ENCODE measurements at places on chromosomes 16 and 17. TPM values are rescaled to one million over a fixed set of nuclear protein-coding genes. Genes with fewer than 3 reads are reported as not detected.
A peak's percentile ranks its signal among the peaks of the same experiment; 100 is the strongest.

Gene ZNF594
- total RNA-seq: 1.8 TPM

Gene MSLN
- 2.8 TPM for total RNA-seq

Gene CA5A
- total RNA-seq: not detected

Gene CSF3
- 0.64 TPM for total RNA-seq

Gene BCL6B
- 3.7 TPM for total RNA-seq

Gene ASGR1
- 1.00 TPM for total RNA-seq

Gene FOXJ1
- total RNA-seq: not detected

Gene TP53TG3
- total RNA-seq: not detected

Gene LGALS9B
- 14.3 TPM for total RNA-seq

Gene ZNF423
- total RNA-seq: 0.72 TPM

Gene KRT31
- total RNA-seq: 4.4 TPM

DNA sequence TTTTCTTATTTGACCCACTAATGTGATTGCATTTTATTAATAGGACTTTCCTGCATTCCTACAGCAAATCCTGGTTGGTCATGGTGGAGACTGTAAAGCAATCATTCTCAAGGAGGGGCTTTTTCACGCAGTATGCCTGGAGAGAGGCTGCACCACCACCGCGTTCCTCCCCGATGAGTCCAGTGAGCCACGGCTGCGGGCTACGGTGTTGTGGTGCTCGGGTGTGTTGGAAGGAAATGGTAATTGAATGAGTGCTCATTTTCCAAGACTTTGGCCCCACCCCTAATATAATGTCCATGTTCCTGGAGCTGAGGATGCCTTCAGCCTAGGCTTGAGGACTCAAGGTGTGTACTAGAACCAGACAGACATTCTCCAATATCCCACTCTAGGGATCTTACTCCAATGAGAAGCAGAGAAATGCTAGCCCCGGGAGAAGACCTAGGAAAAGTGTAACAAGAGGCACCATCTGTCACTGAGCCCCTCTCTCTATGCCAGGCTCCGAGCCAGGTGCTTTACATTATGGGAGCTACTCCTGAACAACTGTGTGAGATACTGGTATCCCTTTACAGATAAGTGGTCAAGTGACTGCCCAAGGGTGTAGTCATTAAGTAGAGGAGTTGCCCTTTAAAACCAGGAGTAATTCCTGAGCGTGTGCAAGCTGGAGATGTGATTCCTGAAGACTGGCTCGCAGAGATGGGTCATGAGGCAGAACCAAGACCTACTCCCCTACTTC is 39.4 kb downstream of the HEATR6 start:
- ATAC-seq: no peak

GRCh38 chr17:79984877-79985276 is 50.8 kb downstream of the TBC1D16 start:
- ATAC-seq: no peak

DNA sequence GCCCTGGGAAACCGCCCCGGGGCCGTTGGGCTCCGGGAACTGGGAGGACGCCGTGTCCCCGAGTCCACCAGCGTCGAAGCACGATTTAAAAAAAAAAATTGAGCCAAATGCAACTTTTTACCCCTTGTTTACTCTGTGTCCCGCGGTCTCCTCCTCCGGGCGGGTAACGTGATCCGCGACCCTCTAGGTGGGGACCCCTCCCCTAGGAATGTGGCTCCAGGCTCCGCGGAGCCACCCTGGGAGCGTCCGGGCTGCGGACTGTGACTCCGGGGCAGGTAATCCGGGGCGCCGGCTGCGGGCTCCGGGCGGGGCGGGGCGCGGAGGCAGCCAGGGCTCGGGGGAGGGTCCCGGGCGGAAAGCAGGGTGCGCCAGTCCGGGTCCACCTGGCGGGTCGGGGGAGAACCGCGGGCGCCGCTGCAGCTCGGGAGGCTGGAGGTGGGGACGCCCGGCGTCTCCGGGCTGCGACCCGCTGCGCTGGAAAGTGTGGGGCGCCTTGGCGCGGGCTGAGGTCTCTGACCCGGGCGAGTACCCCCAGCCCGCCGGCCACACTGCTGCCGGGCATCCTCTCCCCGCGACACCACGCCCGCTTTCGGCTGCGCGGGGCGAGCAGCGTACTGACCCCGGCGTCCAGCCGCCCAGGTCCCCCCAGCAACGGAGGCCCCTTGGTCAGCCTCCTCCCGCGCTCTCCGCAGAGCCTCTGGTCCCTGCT is 852 bp upstream of the HELZ start:
- peak; percentile 42 for ATAC-seq

GRCh38 chr17:44348234-44348987 is 3.3 kb downstream of the GRN start:
- peak; percentile 58 for ATAC-seq

DNA sequence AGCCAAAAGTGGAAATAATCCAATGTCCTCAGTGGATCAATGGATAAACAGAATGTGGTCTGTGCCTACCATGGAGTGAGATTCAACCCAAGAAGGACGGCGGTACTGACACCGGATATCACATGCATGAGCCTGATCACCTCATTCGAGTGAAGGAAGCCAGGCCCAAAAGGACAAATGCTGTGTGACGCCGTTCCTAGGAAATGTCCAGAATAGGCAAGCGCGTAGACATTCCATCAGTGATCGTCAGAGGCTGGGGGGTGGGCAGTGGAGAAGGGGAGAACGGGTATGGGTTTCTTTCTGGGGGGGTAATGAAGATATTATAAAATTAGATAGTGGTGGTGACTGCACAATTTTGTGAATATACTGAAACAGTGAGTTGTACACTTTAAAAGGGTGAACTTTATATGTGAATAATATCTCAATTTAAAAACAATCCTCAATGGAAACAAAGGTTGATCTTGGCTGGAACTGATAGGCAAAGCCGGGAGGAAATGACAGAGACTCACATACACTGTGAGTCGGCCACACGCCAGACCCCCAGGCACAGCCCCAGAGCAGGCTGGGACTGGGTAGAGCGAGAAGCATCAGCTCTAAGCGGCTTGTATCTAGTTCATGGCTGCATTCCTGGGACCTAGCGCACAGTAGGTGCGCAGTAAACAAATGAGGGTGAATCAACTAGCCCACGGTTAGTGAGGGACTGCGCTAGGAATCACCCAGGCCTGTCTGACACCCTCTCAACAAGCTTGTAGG is 3.5 kb downstream of the DBNDD1 start:
- ATAC-seq: no peak

- ATAC-seq: no peak
Measured at GRCh38 chr17:77596491-77597417, 361.7 kb upstream of the TNRC6C start.

DNA sequence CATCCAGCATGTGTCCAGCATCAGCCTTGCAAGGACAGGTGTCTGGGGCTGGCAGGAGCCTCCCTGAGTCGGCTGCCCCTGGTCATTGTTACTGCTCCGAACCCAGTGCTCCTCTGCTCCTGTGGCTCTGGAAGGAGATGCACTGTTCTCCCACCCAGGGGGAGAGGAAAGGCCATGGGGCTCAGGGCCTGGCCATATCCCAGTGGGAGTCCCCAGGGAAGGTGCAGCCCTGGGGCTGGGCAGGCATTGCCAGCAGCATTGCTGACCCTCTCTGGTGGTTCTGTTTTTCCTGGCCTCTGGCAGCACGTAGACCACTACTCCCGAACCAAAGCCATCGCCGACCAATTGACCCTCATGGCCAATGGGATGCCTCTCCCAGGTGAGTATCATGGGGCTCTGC is 9.6 kb downstream of the SDR42E2 start:
- ATAC-seq: no peak

DNA sequence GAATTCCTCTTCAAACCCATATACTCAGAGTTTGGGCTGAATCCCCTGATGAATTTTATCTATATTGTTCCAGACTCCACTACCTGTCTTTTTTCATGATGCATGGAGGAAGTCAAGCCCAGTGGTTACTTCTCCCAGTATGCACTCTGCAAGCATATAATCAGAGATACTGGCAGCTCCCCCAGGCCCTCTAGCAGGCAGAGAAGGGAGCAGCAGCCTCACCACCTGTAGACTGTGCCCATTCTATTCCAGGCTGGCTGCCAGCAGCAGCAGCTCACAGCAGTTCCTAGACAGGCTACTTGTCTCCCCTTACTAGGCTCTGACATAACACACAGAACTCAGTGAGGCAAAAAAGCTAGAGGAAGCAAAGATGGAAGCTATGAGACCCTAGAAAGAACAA is 3.4 kb downstream of the MKS1 start:
- no peak for ATAC-seq

DNA sequence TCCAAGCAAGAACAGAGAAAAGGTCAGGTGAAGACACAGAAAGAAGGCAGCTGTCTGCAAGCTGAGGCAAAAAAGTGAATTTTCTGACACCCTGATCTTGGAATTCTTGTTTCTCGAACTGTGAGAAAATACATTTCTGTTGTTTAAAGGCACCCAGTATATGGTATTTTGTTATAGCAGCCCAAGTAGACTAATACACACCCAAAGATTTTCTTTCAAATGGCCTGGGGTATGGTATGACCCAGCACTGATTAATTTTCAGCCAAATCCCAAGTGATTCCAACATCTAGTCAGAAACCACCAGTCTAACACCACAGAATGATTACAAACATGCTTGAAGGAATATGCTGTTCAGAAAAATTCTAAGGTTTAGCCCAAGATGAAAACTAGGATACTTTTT is 36.8 kb downstream of the TRIM37 start:
- no peak for ATAC-seq

DNA sequence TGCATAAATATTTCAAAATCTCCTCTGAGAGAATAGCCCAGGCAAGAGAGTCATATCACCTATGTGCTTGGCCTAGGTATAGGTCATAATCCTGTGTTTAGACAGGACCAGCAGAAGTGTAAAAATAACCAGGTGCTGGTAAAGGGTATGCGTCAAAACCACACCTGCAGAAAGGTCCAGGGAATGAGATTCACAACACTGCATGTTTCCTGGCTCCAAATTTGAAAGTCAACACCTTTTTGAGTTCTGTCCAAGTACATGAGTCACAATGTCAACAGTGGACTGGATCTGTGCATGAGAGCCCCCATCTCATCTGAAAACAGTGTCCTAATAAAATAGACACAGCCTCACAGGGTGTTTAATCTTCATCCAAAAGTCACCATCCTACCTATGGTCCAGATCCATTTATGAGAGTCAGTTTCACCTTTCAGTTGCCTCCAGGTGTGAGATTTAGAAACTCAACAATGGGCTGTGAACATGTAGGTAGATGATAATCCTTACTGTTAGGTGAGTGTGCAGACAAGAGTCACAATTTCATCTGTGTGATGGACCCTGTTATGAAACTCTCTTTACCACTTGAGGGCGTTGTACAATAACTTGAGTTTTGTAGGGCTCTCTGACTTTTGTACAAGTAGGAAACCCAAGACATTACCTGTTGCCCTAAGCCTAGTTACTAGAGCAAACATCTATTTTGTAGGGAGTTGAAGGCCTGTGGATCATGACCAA is 2100.7 kb downstream of the TP53TG3F start:
- no peak for ATAC-seq

DNA sequence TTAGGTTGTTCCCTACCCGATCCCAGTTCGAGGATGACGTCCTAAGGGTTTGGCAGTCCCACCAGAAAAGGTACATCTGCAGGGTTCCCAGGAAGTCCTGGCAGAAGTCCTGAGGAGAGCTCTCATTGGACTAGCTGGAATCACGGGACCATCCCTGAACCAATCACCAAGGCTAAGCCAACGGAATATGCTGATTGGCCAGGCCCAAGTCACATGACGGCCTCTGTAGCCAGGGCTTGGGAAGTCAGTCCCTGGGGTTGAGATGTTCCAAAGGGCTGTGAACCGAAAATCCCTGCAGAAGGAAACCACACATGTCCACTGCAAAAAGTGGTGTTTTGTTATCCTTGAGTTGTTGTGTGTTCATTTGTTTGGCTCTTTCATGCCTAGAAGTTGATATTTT is 68.2 kb upstream of the ZNF423 start:
- ATAC-seq: no peak

DNA sequence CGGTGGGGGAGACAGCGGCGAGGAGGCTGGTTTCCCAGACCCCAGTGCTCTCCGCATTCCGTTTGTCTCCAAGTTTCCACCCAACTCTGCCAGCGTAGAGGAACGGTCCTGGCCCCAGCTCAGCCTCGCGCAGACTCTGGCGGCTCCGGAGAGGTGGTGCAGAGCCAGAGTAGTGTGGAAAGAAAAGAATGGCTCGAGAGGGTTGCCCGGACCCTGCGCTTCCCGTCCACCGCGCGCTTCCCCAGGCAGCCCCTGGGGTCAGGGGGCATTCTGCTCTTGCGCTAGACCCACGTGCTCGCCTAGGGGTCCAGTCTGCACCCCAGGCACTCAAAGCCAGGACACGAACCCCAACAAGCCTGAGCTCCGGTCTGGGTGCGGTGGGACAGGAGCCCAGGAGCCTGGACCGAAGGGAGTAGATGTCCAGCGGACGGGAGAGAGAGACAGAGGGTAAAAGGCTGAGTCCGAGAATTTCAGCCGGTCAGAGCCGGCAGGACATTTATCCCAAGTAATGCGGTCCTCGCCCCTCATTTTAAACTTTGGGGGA is 3.8 kb downstream of the PMP22 start:
- ATAC-seq: peak; percentile 27

DNA sequence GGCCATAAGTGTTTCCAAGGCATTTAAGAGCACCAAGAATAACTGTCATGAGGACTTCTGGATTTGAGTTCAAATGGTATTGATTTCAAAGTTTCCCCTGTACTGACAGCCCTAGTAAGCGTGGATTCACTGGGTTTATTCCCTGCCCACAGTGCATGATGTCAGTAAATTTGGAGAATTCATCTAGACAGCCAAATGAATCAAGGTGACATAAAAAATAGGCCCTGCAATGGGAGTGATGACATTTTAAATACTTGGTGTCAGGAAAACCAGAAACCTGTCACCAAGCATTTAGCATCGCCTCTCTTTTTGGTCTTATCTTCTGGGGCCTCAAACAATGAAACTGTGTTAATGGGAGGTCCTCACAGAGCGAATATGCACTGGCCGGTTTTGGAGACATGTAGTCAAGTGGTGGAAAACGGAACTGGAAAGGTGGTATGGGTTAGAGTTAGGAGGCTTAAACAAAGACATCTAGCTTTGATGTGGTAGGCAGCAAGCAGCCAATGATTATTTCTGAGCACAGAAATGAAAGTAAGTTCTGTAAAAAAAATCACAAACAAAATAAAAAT is 29.1 kb downstream of the COG4 start:
- no peak for ATAC-seq

GRCh38 chr16:67294938-67295361 is 15.6 kb downstream of the PLEKHG4 start:
- ATAC-seq: no peak

DNA sequence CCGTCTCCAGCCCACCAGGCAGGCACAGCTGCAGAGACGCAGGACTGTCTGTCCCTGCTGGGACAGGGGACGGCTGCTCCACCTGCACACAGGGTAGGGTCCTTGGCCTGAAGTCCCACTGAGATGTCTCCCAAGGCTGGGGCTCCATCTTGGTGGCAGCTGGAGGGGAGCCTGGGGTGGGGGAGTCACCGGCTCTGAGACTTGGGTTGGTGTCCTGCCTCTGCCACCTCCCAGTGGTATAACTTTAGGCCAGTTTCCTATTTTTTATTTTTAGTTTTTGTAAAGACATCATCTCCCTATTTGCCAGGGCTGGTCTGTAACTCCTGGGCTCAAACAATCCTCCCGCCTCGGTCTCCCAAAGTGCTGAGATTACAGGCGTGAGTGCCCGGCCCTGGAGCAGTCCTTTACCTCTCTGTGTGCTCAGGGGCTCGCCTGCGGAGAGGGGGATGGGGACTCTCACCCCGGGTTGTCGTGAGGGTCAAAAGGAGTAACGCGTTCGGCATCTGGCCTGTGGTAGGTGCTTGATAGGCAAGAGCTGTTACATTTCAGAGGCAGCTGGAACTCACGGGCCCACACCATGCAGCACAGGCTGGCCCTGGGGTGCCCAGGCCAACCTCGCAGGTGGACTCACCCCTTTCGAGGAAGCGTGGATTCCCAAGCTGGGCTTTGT is 46.6 kb upstream of the DOC2B start:
- ATAC-seq: no peak

GRCh38 chr17:79410681-79411080 is 200.2 kb downstream of the RBFOX3 start:
- no peak for ATAC-seq
